Ovary (tissue), 10 donors: ENCODE measurements at places on chromosomes 11 and 22. TPM values are rescaled to one million over a fixed set of nuclear protein-coding genes. Genes with fewer than 3 reads are reported as not detected.

MPZL3 gene
- 0.25 TPM for total RNA-seq

- DNase-seq, result peak; percentile 7
Observed at GRCh38 chr11:2689651-2690575, 9.9 kb downstream of the KCNQ1OT1 start.

DNA sequence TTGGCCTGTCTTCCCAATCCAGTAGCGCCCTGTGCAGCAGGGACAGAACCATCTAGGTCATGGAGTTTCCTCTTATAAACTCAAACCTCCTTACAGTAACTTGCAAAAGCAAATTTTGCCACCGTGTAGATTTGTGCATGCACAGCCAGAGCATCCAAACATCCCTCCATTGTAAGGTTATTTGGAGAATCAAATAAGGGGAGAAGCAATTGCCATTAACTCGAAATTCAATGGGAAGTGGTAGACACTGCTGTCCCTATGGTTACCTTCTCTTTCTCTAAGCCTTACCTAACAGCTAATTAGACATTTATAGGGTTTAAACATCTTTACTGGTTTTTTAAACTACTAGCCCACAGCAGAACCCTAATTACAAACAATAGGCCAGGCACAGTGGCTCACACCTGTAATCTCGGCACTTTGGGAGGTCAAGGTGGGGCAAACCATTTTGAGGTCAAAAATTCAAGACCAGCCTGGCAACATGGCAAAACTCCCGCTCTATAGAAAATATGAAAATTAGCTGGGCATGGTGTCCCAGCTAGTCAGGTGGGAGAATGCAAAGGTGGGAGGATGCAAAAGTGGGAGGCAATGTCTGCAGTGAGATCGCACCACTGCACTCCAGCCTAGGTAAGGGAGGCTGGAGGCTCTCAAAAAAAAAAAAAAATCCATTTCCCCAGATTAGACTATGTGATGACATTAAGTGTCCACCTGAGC lies 6.6 kb downstream of the HSPA8 start:
- DNase-seq, result no peak

DNA sequence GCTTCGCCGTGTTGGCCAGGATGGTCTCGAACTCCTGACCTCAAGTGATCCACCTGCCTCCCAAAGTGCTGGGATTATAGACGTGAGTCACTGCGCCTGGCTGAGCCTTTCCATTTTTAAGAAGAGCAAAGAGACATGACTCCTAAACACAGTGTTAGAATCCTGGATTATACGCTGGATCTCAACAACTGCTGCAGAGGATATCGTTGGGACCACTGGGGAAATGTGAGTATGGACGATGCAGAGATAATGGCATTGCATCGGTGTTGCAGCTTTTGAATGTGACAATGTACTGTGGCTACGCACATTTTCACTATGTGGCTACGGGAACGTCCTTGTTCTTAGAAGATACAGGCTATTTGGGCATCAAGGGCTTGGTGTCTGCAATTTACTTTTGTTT lies 6.2 kb downstream of the MRGPRF start:
- DNase-seq, result no peak

DNA sequence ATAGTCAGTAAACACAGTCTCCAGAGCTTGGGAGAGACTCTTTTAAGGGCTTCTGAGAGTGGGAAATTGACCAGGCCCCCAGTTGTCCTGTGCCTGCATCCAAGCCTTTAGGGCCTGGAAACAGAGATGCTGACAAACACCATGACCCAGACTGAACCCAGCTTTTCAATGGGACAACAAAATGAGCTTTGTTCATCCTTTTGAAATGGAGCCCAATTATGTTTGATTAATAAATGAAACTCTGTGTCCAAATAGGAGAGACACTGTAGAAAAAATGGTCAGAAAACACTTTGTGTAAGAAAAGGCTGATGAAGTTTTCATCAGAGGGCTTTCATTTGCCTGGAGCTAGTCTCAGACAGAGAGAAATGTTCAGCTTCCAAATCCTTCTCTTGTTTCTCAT lies 146.0 kb downstream of the RRAS2 start:
- DNase-seq, result no peak

GRCh38 chr11:43998308-43998707 lies 49.5 kb upstream of the ACCSL start:
- DNase-seq, result no peak

GVQW3 gene
- 3.4 TPM for total RNA-seq

DNA sequence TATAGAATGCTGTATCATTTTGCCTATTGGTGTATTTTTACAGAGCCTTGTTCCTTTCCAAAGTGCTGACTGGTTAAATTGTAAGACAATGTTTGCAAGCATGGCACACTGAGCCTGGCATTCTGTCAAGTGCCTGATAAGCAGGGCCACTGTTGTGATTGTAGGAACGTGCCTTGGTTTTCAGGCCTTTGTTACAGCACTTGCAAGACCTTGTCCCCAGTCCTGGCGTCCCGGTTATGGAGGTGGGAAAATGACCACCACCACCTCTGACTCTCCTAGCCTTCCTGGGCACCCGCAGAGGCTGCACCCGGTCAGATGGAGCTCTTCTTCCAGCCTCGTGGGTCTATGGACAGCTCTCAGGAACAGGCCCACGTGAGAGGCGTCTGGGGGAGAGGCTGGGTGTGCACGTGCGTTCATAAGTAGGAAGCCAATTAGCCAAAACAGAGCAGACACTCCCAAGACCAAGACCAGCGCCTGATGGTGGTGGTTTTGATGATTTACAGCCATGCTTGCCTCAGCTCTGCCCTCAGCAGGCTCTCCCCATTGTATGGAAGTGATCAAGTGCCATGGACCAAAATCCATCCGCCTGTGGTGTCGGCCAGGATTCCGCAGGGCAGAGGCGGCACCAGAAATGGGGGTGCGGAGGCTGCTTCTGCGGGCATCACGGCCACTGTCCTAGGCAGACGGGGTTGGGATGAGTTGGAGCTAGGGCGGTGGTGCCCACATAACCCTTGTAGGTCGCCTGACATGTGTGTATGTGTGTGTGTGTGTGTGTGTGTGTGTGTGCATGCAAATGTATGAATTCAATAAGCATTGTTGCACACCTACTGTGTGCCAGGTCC lies 89.8 kb downstream of the RTL6 start:
- no peak for DNase-seq

DNA sequence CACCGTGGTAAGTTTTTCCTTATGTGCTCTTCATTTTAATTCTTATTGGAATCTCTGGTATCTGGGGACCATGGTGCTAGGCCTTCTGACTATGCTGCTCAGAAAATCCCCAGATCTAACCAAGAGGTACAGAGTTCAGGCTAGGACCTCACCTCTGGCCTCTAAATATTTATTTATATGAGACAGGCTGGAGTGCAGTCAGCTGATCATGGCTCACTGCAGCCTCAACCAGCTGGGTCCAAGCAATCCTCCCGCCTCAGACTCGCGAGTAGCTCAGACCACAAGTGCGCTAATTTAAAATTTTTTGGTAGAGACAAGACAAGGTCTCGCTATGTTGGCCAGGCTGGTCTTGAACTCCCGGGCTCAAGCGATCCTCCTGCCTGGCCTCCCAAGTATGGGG lies 38.4 kb downstream of the PKNOX2 start:
- no peak for DNase-seq

- DNase-seq, result no peak
Observed at GRCh38 chr11:28466506-28466905, 358.3 kb downstream of the METTL15 start.

GRCh38 chr22:22069450-22070370 lies 87.1 kb upstream of the TOP3B start:
- DNase-seq, result no peak

SEPTIN5 gene
- 55.0 TPM for total RNA-seq

IGSF22 gene
- 1.5 TPM for total RNA-seq

UBASH3B gene
- total RNA-seq, result 1.3 TPM

GRCh38 chr11:106311531-106312230 lies 234.2 kb downstream of the AASDHPPT start:
- DNase-seq, result no peak

DNA sequence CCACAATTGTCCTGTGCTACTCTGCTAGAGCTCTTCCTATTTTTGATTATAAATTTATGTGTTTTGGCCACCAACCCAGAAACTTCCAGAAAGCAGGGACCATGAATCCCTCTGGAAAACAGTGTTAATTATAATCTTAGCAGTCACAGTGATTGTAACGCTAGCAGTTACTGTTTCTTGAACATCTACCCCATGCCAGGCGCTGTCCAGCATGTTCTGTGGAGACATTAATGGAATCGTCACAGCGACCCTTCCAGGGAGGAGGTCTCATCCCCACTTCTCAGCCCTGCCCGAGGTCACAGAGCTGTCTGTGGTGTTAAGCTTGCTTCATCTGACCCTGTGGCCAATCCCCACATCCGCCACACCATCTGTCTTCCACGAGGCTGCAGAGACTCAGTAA lies 13.9 kb upstream of the PNPLA5 start:
- DNase-seq, result no peak

- DNase-seq, result no peak
Observed at GRCh38 chr11:67498544-67498972, 6.6 kb downstream of the PITPNM1 start.
